ENCODE measurements at places on chromosomes 5 and 9.

DNA sequence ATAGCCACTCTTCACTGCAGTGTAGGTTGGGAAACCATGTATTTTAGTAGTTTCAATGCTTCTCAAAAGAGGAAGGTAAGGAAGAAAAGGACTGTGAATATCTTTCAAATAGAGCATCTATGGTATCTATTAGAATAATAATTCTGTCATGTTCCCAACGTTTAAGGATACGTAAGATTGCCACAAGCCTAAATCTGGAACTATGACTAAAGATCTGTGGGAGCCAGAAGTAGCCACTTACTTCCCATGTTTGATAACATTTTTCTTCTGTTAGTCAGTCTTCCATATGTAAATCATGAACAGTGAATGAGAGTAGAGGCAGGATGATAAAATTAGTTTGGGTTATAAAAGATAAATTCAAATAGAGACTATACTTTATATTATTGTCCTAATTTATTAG, 16.3 kb upstream of the MROH2B start:
- no peak for DNase-seq

DNA sequence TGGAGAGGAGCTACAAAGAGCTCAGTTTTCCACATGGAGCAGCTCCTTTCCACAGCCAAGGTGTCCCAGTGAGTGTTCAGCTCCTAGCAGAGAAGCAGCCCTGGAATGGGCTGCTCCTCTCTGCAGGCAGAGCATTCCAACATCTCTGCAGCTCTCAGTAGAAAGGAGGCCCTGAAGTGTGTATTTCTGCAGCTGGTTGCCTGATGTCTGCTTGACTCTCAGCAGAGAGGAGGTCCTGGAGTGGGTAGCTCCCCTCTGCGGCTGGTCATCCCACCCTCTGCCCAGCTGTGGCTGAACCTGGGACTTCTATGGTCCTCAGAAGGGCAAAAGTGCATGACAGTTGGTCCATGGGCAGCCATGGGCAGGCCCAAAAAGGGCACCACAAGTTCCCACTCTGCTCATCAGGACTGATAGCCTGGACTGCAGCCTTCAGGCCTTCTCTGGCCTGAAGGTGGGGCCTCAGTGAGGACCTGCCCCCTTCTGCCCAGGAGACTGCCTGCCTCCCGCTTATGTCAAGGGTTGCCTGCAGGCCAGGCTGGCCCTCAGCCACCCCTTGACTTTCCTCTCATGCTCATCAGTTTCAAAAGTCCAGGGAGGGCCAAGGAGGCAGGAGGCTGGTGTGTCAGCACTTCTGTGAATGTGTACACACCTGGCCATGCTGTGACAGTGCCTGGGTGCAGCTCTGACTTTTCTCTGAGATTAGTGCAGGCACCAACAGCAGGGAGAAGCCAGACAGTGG, 605.9 kb upstream of the FAM174A start:
- DNase-seq = no peak

DNA sequence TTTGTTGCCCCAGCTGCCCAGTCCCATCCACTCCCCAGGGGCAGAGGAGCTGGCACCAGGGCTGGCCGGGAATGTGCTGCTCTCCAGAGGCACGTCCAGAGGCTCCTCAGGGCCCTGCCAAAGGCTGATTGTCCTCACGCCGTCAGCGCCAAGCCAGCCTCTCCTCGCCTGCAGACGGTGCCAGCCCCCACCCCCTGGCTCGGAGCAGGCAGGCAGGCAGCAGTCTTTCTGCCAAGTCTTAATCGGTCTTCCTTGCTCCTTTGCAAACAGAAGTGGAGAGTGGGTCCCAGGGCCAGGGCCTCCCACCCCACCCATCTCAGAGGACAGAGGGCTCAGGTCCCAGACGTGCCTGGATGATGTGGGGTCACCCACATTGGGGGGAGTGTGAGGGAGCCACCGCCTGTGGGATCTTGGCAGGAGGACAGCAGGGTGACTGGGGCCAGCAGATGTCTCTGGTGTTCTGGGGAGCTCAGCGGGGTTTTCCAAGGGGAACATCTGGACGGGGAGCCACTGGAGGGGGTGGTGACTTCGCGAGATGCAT, 36.3 kb downstream of the FAM163B start:
- peak; percentile 76 for DNase-seq

DNA sequence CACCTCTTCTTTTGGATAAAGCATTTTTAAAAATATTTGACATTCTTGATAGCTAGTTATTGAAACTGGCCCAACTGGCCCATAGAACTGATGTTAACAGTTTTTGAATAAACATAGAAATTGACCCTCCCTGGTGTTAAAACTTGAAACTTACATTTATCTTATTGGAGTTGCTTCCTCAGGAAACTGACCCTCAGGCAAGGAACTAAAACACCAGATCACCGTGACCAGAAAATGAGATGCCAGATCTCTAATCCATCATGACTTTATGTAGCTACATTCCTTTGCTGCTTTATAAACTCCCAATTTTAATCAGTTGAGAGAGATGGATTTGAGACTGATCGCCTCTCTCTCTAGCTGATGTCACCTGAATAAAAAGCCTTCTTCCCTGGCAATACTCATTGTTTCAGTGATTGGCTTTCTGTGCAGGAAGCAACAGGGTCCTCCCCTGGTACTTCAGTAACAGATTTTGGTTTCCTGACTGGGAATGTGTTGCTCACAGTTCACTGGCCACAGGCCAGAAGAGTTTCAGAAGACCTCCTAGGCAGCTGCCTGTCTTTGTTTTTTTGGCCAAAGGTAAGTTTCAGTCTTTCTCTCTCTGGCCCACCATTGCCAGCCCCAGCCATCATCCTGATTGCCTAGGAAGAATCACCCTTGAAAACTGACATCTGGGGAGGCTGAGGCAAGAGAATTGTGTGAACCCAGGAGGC, 212.4 kb downstream of the DTWD2 start:
- no peak for DNase-seq

GRCh38 chr5:148910686-148911361, 84.4 kb downstream of the ADRB2 start:
- no peak for DNase-seq

DNA sequence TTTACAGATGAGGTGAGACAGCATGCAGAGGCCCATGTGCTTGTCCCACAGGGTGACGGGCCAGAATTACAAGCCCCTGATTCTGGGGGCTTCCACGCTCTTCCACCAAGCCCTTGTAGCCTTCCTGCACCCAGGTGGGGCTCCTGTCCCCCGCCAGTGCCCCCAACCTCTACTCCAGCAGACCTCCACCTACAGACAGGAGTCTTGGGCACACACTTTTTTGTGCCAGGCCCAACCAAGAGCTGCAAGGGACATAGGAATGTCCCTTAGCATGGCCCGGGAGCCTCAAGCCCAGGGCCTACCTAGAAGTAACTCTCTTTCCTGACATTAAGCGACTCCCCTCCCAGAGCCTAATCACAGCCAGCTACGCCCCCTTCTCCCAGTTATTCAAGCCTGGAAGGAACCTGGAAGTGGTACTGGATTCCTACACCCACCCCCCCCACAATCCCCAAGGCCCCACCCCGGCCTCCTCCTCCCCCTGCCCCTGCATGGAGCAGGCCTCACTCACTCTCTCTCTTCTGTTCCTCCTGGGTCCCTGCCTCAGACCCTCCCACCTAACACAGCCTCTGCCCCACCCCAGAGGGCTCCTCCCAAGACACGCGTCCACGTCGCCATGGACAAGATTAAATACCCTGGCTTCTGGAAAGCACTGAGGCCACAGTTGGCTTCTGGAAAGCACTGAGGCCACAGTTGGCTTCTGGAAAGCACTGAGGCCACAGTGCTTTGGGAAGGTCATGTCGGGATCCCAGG, 30.5 kb downstream of the ADAMTS2 start:
- no peak for DNase-seq

- DNase-seq = no peak
Observed at GRCh38 chr5:61280205-61280604, 51.9 kb upstream of the ZSWIM6 start.

GRCh38 chr5:180352116-180353047, 754 bp downstream of the GFPT2 start:
- DNase-seq = no peak
